ENCODE measurements at places on chromosomes 5 and 9. TPM values are rescaled to one million over a fixed set of nuclear protein-coding genes. Genes with fewer than 3 reads are reported as not detected.
A peak's percentile ranks its signal among the peaks of the same experiment; 100 is the strongest.

DNA sequence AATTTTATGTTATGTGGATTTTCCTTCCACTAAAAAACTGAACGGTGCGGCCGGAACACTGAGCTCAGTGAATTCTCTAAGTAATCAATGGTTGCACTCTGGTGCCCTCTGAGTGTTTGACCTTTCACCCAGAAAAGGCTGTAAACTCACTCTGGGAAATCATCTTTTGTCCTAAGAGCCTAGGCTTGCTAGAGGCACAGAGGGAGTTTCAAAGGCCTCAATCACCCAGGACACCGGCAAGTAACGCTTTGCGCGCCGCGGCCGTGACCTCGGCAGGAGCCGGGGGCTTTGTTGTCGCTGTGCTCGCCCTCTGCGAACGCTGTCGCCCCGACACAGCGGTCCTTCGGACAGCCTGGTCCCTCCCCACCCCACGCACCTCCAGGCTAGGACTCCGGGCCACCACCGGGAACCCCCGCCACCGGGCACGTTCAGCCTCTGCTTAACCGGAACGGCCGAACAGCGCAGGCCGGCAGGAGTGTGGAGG is 703 bp downstream of the ISCA1 start:
- H3K4me3 ChIP-seq = peak overlapping the region; percentile 90
- peak overlapping the region; percentile 95 for H3K27ac ChIP-seq
- no peak for DNase-seq
- peaks cover 12% of the 10 kb centered on the region for H3K4me1 ChIP-seq
- no peaks in the 10 kb centered on the region for H3K27me3 ChIP-seq
- H3K36me3 ChIP-seq = peaks cover 7% of the 10 kb centered on the region

DNA sequence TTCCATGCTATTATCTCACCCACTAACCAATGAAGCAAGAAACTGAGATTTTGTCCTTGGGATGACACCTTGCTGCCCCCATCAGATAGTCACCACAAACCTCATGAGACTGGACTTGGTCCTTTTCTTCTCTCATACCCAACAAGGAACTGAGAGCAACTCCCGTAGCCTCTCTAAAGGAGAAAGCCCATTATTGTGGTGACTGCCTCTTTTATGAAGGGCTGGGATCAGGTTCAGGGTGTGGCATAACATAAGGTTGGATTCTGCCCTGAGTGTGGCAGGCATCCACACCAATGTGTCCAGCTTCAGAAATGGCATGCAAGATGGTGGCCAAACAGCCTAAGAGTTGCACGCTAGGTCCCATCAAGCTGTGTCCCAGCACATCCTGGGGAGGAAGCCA is 1.3 kb upstream of the ACTL7A start:
- no peak for DNase-seq
- H3K4me1 ChIP-seq = no peaks in the 10 kb centered on the region
- H3K36me3 ChIP-seq = no peaks in the 10 kb centered on the region
- no peak overlapping the region for H3K4me3 ChIP-seq

GRCh38 chr9:14432666-14433350 is 118.9 kb upstream of the NFIB start:
- no peaks in the 10 kb centered on the region for H3K36me3 ChIP-seq
- no peak overlapping the region for H3K4me3 ChIP-seq
- no peak for DNase-seq
- H3K4me1 ChIP-seq = peaks cover 10% of the 10 kb centered on the region
- no peak overlapping the region for H3K27ac ChIP-seq

- H3K27ac ChIP-seq = no peak overlapping the region
- peak; percentile 24 for DNase-seq
- H3K4me1 ChIP-seq = peaks cover 6% of the 10 kb centered on the region
- no peaks in the 10 kb centered on the region for H3K36me3 ChIP-seq
- no peak overlapping the region for H3K4me3 ChIP-seq
Measured at GRCh38 chr9:105401651-105402050, 46.2 kb upstream of the FSD1L start.

POLR3G gene
- total RNA-seq = 7.8 TPM

DNA sequence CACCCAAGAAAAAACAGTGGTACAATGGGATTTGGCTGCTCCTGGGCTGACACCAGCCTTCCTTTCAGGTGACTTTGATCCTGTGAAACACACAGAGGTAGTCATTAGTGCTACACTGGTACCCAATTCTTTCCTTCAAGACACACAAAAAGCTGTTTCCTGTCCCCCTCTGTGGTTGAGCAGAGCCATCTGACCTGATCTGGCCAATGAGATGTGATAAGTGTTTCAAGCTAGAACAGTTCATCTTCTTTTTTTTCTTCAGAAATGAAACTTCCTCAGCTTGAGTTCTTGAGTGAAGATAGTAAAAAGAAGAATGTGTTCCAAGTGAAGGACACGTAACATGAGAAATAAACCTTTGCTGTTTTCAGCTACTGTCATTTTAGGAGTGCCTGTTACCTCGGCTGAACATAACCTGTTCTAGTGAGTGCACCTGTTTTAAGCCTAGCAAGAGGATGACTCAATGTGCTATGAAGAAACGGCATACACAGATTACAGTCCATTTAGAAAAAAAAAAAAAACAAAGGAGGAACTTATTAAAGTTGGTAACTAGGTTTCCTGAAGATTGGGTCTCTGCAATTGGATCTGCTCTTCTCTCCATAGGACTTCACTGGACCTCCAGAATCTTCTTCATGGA is 287.8 kb downstream of the GAS1 start:
- H3K27ac ChIP-seq = no peak overlapping the region
- peaks cover 15% of the 10 kb centered on the region for H3K4me1 ChIP-seq
- peak; percentile 22 for DNase-seq
- no peak overlapping the region for H3K4me3 ChIP-seq
- no peaks in the 10 kb centered on the region for H3K36me3 ChIP-seq

LHFPL2 gene
- total RNA-seq = 17.0 TPM

ABCA2 gene
- 20.0 TPM for total RNA-seq

ACER2 gene
- 7.4 TPM for total RNA-seq

GRCh38 chr9:4079906-4080305 is 220.0 kb downstream of the GLIS3 start:
- no peaks in the 10 kb centered on the region for H3K36me3 ChIP-seq
- no peak overlapping the region for H3K27ac ChIP-seq
- H3K4me1 ChIP-seq = peaks cover 6% of the 10 kb centered on the region

FOXD4L3 gene
- total RNA-seq = not detected

DNA sequence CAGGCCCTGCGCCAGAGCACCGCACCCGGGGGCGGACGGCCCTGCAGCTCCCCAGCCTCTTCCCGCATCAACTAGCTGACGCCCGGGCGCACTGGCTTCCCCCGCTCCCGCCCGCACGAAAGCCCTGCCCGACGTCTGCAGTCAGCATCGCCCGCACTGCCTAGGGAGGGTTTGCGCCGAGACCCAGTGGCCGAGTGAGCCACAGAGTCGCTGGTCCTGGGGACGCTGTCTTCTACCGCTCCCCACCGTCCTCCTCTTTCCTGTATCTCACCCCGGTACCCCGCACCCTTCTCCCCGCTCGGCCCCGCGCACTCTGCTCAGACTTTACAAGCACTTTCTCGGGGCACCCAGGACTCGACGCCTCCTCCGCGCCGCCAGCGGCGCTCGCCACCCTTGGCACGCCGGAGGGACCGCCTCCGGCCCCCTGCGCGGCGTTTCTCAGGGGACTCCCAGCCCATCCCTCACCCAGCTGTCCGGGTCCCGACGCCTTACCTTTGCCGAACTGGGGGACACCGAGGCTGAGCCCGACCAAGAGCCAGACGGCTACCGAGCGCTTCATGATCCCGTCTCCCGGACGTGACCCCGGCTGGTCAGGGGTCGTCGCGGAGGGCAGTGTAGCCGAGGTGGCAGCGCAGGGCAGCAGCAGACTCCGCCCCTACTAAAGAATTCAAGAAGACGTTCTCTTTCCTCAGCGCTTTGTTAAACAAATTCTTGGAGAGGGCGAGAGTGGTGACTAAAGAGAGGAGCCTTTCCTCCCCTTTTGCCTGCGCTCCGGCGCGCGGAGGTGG is 670 bp downstream of the EDIL3 start:
- H3K27me3 ChIP-seq = no peaks in the 10 kb centered on the region
- DNase-seq = peak; percentile 60
- H3K27ac ChIP-seq = peak overlapping the region; percentile 92
- H3K36me3 ChIP-seq = peaks cover 3% of the 10 kb centered on the region

DNA sequence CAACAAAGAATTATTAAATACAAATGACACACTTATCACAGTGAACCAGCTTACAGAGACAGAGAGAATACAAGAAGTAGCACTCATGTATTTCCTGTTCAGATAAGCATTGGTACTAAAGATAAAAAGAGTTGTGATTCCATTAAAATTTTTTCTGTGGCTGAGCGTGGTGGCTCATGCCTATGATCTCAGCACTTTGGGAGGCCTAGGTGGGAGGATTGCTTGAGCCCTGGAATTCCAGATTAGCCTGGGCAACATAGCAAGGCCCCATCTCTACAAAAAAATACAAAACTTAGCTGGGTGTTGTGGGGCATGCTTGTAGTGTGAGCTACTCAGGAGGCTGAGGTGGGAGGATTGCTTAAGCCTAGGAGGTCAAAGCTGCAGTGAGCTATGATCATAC is 32.9 kb downstream of the FCHO2 start:
- H3K27ac ChIP-seq = no peak overlapping the region
- H3K36me3 ChIP-seq = peaks cover 5% of the 10 kb centered on the region
- H3K4me3 ChIP-seq = no peak overlapping the region

DNA sequence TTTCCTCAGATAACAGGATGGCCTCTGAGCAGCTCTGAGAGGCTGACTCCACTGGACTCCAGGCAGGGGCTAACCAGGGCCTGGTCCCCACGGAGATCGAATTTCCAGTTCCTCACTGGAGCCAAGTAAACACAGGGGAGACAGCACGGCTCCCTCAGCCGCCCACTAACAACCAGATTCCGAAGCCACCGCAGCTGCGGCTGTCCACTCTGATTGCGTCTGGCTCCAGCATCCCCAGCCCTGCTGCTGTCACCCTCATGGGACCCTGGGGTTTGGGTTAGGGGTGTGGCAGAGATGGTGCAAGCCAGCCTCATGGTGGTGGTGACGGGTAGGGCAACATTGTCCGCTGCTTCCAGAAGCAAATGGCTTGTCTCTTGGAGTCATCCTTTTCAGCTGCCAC is 172.6 kb downstream of the RGS3 start:
- H3K27me3 ChIP-seq = no peaks in the 10 kb centered on the region
- no peak for DNase-seq
- peaks cover 37% of the 10 kb centered on the region for H3K4me1 ChIP-seq

GRCh38 chr5:64331597-64332277 is 166.1 kb downstream of the RNF180 start:
- H3K4me1 ChIP-seq = no peaks in the 10 kb centered on the region
- H3K36me3 ChIP-seq = no peaks in the 10 kb centered on the region
- no peak overlapping the region for H3K4me3 ChIP-seq
- no peak for DNase-seq

GABRA6 gene
- total RNA-seq = not detected

DNA sequence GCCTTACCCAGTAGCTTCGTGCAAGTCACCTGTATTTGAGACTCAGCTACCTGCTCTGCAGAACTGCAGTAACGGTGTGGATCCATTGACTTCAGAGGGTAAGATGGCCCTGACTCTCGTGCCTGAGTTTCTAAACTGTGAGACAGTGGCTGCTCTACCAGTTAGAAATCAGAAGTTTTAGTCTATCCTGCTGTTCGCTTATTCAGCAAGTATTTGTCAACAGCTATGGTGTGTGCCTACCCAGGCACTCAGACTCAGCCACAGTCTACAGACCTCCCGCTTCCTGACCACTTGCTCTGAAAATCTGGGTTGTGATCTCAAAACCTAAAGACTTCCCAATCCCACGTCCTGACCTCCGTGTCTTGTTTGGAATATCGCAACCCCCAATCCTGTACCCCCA is 13.5 kb downstream of the AQP3 start:
- no peak overlapping the region for H3K27ac ChIP-seq
- H3K4me3 ChIP-seq = no peak overlapping the region
- DNase-seq = no peak
- H3K4me1 ChIP-seq = no peaks in the 10 kb centered on the region
- H3K36me3 ChIP-seq = no peaks in the 10 kb centered on the region
- H3K27me3 ChIP-seq = peaks cover 11% of the 10 kb centered on the region
